ENCODE measurements at places on chromosomes 2 and 18.
A peak's percentile ranks its signal among the peaks of the same experiment; 100 is the strongest.

DNA sequence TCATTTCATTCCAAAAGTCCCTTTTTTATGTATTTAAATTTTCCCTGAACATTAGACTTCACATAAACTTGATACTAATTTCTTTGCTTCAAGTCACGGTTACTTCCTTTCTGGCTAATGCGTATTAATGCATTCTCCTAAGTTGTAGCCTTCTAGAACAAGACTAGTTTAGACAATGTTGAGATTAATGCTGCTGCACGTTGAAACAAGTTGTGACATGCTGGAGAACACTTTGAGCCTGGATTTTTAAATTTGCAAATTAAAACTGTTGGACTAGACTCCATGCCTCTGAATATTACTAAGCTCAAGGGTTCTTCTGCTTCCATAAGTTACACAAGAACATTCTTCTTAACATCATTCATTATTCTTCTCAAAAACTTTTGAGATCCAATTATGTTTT, 29.1 kb downstream of the ID2 start:
- no peak for DNase-seq

GRCh38 chr2:231985823-231986261, 24.3 kb downstream of the DIS3L2 start:
- no peak for DNase-seq

GRCh38 chr2:241307055-241307454, 8.4 kb downstream of the HDLBP start:
- no peak for DNase-seq

DNA sequence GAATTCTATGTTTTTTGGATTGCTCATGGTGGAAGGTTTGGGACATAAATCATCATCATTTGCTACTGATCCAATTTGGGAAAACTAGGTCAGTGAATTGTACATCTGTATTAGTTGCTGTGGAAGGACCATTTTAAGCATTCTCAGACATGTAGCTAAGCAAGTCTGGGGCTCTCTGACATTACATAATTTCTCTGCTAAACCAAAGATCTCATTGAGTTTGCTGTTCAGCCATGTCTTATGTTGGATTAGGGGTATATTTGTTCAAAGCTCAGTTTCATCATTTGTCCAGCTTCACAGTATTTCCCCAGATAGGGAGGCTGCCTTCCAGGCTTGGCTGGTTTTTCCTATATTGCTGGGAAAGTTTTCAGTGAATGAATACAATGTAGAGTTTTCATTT, 399.7 kb downstream of the MTX2 start:
- DNase-seq = no peak

DNA sequence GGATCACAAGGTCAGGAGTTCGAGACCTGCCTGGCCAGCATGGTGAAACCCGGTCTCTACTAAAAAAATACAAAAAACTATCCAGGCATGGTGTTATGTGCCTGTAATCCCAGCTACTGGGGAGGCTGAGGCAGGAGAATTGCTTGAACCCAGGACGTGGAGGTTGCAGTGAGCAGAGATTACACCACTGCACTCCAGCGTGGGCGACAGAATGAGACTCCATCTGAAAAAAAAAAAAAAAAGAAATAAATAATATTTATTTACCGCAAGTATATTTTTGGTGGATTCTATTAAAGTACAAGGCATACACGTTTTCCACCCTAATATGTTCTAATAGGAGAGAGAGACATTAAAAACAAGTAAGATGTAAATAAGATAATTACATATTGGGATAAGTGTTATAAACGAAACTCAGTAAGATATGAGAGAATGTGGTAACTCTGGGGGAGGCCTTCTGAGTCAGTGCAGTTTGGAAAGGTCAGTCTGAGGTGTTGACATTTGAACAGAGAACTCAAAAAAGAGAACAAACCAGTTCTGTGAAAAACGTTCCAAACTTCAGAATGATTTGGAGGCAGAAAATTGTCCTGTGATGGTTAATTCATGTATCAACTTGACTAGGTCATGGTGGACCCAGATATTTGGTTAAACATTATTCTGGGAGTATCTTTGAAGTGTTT, 8.8 kb upstream of the POLI start:
- no peak for DNase-seq

DNA sequence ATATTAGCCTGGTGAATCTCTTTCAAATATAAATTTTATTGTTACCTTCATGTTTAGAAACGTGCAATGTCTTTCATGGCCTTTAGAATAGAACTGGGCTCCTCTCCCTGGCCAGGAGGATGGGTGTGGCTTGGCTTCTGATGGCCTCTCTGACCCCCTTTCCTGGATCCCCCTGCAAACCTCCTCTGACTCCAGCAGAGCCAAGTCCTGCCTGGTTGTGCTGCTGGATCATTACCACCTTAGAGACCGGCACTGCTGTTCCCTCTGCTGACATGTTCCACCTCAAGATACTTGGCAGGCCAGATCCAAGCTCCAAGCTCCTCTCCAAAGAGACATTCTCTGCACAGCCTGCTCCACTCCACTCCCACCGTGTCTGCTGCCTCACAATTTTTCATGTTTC, 823.8 kb upstream of the HS6ST1 start:
- no peak for DNase-seq

DNA sequence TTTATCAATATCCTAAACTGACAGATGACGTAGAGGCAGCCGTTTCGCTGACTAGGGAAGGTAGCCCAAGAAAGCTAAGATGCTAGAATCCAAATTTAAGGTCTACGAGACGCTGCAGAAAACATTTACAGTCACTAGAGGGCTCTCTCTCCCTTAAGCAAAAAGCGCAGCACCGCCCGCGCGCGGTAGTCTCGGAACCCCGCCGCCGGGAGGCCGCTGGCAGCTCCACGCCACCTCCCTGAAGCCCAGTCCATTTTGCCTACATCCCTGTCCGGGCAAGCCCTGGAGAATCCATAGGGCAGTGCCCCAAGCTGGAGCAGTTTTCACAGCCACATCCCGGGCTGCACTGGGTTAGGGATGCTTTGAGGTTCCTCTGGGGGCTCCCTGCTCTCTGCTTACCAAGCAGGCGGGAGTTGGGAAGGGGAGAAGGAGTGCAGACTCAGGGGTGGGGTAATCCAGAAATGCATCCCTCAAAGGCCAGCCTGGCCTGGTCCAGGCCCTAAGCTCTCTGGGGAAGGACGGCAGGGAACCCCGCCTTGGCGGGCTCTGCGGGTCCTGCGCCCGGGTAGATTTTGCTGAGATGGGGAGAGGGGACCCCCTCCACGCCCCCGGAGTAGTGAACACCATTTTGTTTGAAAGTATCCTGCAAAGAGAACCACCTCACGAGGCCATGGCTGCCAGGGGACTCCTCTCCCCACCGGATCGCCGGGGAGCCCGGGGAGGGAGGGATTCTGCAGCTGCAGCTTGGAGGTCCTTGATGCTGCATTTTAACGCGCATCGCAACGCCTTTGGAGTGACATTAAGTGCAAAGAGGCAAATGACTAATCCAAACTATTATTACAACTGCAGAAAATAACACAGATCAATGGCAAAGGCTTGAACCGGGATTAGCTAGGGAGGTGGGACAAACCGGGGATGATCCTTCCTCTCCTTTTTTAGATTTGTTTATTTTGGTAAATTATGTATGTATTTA, 1.3 kb upstream of the DPYSL5 start:
- DNase-seq = peak; percentile 77

- peak; percentile 11 for DNase-seq
Measured at GRCh38 chr2:121818546-121818945, 63.1 kb downstream of the TSN start.

- DNase-seq = no peak
Measured at GRCh38 chr18:13836559-13836958, 12.6 kb downstream of the MC5R start.

- DNase-seq = no peak
Measured at GRCh38 chr2:54894467-54894866, 155.8 kb downstream of the RTN4 start.

DNA sequence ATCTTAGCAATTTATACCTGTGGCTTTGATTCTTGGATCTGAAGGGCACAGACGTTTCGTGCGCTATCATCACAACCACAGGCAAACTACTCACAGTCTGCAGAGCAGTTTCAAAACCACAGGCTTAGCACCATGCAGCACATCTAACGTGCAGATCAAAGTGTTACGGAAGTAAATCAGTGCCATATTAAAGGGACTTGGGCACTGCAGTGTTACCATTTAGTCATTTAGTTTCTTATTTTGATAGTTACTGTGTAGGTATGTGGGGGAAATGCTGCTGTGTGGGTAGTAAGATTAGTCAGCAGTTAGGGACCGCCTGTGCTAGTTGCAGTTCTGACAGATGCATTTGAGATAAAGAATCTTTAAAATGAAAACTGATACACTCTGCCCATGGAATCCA, 384.0 kb downstream of the NBAS start:
- DNase-seq = no peak

GRCh38 chr18:23712445-23712844, 23.2 kb downstream of the LAMA3 start:
- DNase-seq = no peak

- DNase-seq = no peak
Measured at GRCh38 chr2:135512099-135512498, 18.9 kb downstream of the ZRANB3 start.

- DNase-seq = peak; percentile 71
Measured at GRCh38 chr18:38940863-38941531, 1375.4 kb upstream of the CELF4 start.

- DNase-seq = no peak
Measured at GRCh38 chr2:5322396-5322795, 369.8 kb upstream of the SOX11 start.

GRCh38 chr2:53252115-53252514, 515.5 kb upstream of the CHAC2 start:
- DNase-seq = no peak

DNA sequence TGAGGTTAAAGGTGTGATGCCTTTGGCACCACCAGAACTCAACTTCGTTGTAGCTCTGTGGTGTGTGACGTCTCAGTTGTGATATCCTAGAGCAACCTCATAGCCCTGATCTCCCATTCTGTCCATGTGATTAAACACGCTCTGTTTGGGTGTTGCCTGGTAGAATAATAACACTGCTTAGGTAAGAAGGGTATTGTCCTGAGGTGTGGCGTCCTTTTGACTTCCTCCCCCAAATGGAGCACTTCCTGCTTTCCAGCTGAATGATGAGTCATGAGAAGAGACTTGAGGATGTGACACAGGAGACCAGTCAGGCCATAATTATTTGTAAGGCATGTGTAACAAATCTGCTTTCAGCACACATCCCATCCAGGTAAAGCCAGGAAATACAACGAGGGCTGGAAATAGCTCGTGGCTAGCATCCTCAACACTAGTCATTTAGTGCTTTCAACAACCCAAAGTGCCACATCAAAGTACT, 100.7 kb downstream of the RAPGEF4 start:
- DNase-seq = no peak

GRCh38 chr2:217751192-217751591, 251.6 kb downstream of the TNS1 start:
- no peak for DNase-seq

- no peak for DNase-seq
Measured at GRCh38 chr2:104443145-104443544, 410.8 kb upstream of the POU3F3 start.

GRCh38 chr2:27915191-27915590, 24.7 kb downstream of the BABAM2 start:
- no peak for DNase-seq

GRCh38 chr2:221228214-221228769, 343.8 kb downstream of the EPHA4 start:
- DNase-seq = no peak

GRCh38 chr18:40754477-40754876, 1200.6 kb upstream of the PIK3C3 start:
- no peak for DNase-seq

- peak; percentile 30 for DNase-seq
Measured at GRCh38 chr2:96325041-96325883, at the start of gene ITPRIPL1. Gene ITPRIPL1, plus strand, starts transcription at chr2:96325317. Its CDS starts 523 bp downstream, at chr2:96325840.

DNA sequence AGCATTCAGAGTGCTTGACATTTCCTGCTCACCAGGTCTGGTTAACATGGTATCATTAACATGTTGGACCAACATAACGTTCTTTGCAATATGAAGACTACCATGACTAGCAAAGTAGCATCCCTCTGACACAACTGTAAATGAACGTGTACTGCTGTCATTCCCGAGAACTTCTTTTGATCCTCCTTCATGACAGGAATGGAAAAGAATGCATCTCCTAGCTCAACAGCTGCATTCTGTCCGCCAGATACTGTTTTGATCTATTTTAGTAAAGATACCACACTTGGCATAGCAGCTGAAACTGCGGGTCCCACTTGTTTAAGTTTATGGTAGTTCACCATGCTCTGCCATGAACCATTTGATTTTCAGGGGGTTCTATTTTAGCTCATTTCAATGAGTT, 144.2 kb upstream of the PARD3B start:
- no peak for DNase-seq

DNA sequence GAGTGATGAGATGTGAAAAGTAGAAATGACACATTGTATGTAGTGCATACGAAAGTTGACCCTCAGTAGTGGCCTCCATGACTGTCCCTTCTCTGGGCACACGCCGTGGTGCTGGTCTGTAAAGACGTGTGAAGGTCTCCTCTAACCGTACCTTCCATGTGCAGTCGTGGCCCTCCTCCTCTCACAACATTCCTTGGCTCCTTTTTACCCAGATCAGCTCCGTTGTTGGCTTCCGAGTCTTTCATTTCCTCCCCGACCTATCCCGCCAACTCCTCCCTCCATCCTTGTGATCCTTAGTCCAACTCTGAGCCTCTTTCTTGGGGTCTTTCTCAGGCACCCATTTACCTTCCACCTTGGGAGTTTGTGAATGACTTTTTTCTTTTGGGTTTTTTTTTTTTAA, 160.4 kb upstream of the BCL2L11 start:
- DNase-seq = no peak

DNA sequence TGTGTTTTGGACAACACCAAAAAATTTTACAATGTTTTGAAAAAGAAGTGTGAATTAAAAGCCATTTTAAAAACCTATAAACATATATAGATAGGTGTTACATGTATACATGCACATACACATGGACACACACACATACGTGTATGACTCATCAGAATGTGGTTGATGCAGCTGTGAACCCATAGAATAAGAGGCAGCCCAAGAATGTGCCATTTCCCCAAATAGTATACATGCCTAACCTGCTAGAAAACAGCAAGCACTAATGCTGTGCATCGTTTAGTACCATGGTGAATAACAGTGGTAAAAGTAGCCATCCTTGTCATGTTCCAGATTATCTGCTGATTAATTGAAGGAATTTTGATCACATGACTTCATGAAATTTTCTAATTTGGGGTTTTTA, 149.0 kb downstream of the DSEL start:
- no peak for DNase-seq

DNA sequence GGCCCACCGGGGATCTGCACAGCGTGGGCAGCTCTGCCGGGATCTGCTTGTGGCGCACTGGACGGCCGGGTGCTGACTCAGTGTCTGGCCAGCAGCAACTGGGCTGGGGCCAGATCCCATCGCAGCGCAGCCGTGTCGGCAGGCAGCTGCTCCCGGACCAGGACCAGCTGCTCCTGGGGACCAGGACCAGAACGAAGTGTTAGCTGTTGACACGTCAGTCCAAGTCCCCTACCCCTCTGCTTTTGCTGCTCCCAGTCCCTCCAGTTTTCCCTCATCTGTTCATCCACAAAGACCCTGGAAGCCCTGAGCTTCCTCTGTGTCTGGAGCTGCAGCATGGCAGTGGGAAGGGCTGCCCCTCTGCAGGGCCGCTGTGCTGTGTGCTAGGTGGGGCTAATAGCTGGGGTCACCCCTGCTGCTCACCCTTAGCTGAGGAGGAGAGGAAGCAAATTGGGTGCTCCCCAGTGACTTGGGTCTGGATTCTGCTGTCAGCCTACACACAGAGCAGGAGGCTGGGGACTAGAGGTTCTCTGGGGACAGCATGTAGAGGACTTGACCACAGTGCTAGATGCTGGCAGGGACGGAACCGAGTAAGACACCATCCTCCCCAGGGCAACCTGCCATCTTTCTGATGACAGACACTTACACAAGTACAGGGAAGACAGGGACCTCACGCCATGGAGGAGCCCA, 16.9 kb upstream of the KIF1A start:
- DNase-seq = no peak
